T-helper 2 cell treated with Interferon-gamma antibody and Interleukin-4, amounts not matched to agents 5 μg/mL and 100 μg/mL, for 36 hours (primary cell): ENCODE measurements at places on chromosomes 11 and 22.

DNA sequence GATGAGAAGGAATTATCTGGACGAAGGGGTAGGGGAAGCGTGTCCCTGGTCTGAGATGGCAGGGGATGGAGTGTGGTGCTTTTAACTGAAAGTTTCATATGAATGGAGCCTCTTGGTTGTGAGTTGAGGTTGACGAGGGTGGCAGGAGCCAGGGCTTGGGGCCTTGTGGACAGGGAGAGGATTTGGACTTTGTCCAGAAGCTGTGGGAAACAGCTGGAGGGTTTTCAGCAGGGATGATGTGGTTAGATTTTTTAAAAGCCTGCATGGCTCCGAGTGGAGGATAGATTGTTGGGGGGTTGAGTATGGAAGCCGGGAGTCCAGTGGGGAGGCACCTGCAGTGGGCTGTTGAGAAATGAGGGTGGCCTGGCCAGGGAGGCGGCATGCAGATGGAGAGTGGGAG, 24.8 kb downstream of the MYO7A start:
- no peak for DNase-seq

DNA sequence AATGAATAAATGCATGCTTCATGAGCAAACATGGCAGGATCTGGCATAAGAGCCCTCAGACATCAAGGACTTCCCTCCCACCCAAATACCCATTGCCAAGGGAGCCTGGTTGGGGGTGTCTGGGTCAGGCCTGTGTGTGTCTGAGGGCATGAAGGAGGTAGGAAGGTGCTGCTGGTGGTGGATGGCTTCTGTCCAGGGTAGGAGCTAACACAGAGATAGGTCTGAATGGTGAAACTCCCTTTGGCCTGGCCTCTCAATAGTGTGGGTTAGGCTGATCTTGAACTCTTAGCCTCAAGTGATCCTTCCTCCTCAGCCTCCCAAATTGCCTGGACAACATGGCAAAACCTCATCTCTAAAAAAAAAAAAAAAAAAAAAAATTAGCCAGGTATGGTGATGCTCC, 2.8 kb downstream of the AMPD3 start:
- DNase-seq = no peak

DNA sequence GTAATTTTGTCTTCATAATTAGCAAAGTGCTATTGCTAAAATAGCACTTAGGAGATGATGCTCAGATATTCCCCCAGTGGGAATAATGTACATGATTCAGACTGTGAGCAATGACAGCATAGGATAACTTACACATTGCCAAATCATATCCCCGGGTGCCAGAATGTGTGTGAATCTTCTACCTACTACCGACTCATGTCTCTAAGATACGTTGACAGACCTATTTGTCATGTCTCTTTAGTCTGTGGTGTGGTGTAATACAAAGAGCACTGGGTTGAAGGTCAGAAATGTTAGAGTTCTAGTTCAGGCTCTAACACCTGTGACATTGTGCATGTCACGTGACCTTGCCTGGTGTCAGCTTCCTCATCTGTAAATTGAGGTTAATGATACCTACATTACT, 31.0 kb upstream of the PICALM start:
- no peak for DNase-seq

DNA sequence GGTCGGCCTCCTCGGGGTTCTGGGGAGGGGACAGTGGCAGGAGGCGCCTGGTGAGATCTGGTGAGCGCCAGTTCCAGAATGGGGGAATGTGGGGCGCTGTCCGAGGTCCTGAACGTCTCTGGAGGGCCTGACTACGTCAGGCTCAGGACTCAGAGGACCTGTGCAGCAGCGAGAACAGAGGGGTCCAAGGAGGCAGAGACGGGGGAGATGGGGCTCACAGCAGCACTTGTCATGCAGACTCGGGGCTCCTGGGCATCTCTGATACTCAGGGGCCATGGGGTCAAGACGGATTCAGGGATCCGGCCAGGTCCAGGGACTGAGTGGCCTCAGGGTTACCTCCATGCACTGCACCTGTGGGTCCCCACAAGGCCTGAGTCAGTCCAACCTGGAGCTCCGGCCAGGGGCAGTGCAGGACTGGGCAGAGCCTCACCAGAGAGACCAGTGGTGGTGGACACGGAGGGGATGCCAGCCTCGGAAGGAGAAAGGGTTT, 92.2 kb downstream of the BRD1 start:
- no peak for DNase-seq

DNA sequence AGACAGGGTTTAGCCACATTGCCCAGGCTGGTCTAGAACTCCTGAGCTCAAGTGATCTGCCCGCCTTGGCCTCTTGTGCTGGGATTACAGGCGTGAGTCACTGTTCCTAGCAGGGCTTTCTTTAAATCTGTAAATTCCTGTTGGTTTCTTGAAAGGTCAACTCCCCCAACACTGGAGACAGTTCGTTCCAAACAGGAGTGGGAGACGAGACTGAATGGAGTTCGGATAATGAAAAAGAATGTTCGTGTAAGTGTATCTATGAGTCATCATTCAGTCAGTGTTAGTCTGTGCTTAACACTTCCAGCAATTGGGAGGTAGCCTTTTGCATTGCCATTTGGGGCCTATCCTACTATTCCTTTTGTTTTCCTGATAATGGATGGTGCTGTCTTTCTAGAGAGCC, 10.0 kb upstream of the BACE1-AS start:
- DNase-seq = no peak

- DNase-seq = no peak
Observed at GRCh38 chr22:23744485-23744884, 6.4 kb downstream of the ZNF70 start.

DNA sequence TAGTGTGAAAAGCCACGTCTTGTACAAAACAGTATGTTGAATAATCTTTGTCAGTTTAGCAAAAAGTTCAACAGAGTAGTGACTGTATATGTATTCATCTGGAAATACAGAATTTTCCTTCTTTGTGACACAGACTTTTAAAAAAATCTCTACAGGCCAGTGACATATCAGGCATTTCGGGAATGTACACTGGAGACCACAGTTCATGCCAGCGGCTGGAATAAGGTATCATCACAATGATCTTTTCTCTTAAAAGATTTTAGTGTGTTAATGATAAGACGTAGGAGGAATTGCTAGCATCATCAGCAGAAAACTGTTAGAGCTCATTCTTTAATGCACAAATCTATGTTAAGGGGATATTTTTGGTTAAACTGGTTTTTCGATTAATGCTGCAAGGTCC, 57.4 kb downstream of the BCL2L13 start:
- DNase-seq = no peak

GRCh38 chr11:115384236-115384635, 120.0 kb downstream of the CADM1 start:
- DNase-seq = no peak

DNA sequence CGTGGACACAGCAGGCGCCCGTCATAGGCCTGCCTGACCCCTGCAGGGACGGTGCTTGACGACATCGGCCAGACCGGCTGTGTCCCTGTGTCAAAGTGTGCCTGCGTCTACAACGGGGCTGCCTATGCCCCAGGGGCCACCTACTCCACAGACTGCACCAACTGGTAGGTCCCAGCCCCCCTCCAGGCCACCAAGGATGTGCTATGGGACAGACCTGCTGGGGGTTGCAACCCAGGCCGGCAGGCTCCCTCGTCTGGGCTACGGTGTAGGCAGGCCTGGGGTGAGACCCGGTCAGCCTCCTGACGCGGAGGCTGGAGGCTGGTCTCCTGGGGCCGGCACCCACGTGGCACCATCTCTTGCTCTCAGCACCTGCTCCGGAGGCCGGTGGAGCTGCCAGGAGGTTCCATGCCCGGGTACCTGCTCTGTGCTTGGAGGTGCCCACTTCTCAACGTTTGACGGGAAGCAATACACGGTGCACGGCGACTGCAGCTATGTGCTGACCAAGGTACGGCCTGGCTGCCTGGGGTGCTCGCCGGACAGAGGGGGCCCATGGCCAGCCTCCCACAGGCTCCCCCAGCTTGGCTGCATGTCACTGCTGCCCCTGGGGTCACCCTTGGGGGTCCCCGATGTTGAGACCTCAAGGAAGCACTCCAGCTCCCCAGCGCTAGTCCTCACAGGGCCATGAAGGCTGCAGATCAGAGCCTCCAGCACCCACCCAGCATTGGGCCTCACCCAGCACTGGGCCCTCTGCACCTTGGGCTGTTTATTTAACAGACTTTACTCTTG, 7.7 kb downstream of the MUC5AC start:
- DNase-seq = no peak

GRCh38 chr11:61468002-61468401, 38.1 kb downstream of the SDHAF2 start:
- DNase-seq = no peak

DNA sequence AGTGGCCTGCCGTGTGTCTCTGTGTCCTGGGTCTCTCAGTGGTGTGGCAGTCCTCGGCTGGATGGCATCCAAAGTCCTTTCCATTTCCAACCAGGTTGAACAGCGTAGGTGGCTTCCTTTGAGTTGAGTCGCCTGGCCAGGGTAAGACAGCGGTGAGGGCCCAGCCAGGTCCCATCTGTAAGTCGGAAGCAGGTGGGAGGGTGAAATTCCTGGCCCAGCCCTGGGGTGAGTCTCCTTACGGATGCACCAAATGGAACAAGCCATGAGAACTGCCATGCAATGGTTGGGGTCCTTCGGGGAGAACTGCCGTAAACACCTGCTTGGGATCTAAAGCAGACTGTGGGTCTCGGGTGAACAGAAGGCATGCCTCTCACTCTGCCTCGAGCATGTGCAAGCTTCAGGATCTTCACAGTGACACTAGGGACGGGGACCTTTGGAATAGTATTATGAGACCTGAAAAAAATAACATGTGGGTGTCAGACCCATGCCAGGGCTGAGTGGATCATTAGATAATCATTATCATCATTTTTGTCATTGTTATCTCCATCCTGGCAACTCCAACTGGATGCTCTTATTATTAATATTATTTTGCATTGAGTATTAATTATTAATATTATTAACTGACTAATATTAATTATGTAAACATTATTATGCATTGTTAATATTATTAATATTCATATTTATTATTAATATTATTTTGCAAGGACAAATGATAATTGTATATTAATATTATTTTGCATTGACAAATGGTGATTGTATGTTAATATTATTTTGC, 57.7 kb upstream of the LINC01488 start:
- DNase-seq = no peak

GRCh38 chr11:91078221-91078620, 855.4 kb upstream of the CHORDC1 start:
- DNase-seq = no peak

GRCh38 chr11:975827-976226, 50.2 kb downstream of the AP2A2 start:
- DNase-seq = no peak

- no peak for DNase-seq
Observed at GRCh38 chr22:31637447-31637890, 24.5 kb downstream of the PISD start.

DNA sequence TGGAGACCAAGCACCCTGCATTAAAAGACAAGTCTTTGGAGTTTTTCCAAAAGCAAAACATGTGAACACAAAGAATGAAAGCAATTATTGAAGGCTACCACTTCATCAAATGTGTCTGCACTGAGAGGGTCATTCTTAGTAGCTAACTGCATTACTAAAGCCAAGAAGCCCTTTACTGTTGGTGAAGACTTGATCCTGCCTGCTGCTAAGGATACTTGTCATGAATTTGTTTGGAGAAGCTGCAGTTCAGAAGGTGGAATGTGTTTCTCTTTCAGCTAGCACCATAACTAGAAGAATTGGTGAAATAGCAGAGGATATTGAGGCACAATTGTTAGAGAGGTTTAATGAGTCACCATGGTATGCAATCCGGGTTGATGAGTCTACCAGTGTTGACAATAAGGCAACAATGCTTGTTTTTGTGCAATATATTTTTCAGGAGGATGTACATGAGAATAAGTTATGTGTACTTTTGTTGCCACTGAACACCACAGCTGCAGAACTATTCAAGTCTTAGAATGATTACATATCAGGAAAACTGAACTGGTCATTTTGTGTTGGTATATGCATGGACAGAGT, 457.3 kb upstream of the ISX start:
- DNase-seq = no peak

- no peak for DNase-seq
Observed at GRCh38 chr11:116171271-116172140, 601.3 kb downstream of the BUD13 start.

- no peak for DNase-seq
Observed at GRCh38 chr22:39908136-39908535, 7.3 kb downstream of the GRAP2 start.

- DNase-seq = no peak
Observed at GRCh38 chr11:116544721-116545120, 228.1 kb downstream of the BUD13 start.

DNA sequence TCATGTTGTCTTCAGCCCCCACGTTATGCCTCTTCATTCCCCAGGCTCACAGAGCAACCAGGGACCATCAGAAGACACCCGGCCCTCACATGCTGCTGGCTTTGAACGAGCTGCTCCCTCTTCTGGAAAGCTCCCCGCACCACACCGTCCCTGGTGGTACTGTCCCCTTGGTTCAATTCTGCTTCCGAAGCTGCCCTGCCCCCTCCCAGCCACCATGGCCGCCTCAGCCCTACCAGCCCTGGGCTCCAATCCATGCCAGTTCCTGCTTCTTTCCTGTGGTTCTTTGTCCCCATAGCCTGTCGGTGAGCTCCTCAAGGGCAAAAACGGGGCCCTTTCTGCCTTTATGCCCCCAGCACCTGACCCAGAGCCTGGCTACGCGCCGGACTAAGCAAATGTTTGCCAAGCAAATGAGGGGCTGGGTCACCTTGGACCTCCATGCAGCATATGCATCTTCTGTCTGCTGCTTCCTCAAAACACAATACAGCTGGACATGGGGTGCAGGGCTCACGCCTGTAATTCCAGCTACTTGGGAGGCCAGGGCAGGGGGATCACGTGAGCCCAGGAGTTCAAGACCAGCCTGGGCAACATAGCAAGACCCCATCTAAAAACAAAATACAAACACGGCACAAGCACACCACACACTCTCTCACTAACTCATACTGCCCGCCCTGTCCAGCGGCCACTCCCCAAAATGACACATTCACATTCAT, 21.3 kb downstream of the TNKS1BP1 start:
- DNase-seq = no peak

- no peak for DNase-seq
Observed at GRCh38 chr11:46322759-46323158, 24.5 kb upstream of the DGKZ start.

GRCh38 chr11:114102993-114103896, 43.7 kb downstream of the ZBTB16 start:
- DNase-seq = peak; percentile 38

GRCh38 chr11:88174709-88175568, at the start of gene RAB38:
TSS of gene RAB38 (minus strand) at chr11:88175443. CDS start at chr11:88175384, 59 bp downstream.
- peak; percentile 66 for DNase-seq

DNA sequence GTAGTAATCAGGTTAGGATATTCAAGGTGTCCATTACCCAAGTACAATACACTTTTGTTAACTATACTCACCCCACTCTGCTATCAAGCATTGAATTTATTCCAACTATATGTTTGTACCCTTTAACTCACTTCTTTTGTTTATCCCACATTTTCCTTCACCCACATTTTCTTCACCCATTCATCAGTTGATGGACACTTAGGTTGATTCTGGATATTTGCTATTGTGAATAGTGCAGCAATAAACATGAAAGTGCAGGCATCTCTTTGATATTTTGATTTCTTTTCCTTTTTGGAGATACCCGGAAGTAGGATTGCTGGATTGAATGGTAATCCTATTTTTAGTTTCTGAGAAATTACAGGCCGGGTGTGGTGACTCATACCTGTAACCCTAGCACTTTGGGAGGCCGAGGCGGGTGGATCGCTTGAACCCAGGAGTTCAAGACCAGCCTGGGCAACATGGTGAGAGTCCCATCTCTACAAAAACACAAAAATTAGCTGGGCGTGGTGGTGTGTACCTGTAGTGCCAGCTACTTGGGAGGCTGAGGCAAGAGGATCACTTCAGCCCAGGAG, 6.5 kb downstream of the TMEM25 start:
- DNase-seq = no peak
